ENCODE measurements at places on chromosomes 6 and 20.
A peak's percentile ranks its signal among the peaks of the same experiment; 100 is the strongest.

- no peak for DNase-seq
Measured at GRCh38 chr6:157151989-157152388, 171.3 kb downstream of the TMEM242 start.

DNA sequence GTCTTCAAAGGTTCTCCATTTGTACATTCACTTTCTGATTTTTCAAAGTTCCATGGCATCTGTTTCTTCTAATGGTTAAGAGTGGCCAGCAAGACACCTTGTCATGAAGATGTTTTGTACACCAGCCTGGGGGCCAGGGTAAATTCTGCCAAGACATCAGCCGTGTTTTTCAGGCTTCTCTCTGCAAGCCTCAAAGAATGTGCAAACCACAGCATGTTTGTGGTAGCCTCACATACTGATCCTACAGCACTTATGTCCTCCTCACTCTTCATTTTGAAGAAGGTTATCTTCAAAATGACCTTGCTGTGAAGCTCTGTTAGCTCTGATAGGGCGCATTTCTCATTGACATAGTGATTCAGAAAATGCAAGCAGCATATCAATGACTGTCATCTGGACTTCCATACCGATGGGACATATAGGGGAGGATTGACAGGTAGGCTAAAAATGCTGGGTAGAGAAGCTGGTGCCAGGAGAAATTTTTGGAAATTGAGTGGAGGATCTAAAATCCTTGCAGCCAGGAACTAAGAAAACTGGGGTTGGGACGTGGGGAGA, 59.3 kb upstream of the SPTLC3 start:
- DNase-seq = no peak

DNA sequence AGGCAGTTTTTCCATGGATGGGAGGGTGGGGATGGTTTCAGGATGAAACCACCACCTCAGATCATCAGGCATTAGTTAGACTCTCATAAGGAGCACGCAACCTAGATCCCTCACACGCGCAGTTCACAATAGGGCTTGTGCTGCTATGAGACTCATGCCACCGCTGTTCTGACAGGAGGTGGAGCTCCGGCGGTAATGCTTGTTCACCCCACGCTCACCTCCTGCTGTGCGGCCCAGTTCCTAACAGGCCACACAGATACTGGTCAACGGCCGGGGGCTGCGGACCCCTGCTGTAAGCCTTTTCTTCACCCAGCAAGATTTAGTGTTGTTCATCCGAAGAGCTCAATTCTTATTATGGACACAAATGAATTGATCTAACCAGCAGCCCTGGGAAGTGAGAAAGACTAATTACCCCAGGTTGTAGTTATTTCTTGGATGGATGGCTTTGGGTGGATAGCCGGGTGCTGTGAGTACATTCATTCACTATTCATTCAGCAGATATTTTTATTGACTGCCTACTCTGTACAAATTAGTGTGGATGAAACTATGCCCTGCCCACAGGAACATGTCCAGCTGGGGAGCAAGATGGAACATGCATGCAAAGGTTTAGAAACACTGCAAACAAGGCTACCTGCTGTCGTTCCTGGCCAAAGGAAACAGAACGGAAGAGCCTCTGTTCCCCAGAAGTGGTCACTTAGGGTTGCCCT, 57.2 kb downstream of the RIOK1 start:
- no peak for DNase-seq

DNA sequence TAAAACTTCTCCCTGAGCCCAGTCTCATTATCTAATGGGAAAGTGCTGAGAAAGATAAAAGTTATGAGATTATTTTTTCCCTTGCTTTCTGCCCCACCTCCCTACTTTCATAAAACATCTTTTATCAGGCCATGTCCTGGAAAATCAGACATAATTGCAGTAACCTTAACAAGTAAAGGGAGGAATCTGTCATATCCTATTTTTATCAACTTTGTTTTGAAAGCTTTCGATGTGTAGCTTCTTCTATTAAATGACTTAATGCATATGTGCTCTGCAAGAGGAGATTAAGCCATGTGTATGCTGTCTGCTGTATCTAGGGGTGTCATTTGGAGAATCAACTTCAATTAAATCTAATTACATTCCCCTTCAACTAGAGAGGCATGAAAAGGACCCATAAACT, 408.9 kb downstream of the CBLN4 start:
- DNase-seq = no peak

DNA sequence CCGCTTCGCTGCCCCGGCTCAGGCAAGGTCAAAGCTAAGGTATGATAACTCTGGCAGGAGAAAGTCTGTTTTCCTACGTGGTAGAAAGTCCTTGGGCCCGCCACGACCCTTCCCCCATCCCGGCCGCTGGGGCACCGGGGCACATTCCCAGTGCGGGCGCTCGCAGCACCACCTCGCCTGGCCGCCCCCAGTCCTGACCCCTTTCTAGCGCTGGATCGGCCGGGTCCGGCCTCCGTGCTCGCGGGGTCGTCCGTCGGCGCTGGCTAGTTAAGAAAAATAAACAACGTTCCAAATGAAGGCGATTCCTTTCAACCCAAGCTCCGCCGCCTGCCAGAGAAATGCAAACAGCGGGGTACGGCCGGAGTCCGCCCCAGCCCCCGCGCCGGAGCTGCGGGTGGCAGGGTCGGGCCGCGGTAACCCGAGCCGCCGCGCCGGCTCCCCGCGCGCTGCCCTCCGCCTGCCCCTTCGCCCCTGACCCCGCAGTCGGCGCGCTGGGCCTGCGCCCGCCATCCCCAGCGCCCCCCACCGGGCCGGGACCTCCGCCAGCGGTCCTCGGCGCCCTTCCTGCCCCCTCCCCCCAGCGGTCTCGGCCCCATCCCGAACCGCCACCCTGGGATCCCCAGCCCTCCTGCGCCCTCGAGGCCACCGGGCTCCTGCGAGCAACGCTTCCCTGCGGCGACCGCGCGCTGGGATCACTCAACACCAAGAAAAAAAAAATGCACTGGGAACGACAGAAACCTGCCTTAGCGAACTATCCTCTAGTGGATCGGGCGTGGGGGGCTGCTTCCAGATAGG, 37.6 kb downstream of the NCR2 start:
- DNase-seq = no peak

GRCh38 chr6:29153083-29153482, 17.6 kb upstream of the OR2J2 start:
- no peak for DNase-seq

DNA sequence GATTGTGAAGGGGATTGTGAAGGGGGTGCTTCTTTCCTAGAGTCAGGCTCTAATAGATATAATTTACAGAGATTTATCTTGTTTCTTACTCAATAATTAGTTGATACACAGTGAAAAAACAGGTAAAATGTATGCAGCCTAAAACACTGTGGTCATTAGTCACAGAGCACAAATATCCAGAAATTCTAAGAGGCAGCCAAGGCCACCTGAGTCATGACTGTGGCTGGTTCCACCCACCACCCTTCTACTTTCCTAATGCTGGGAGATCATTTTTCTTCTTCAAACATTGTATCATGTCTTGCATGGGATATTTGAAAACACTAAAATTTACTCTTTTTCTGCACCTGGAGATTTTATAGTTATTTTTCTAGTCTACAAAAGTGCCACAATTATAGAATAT, 181.6 kb downstream of the OTOR start:
- DNase-seq = no peak

- no peak for DNase-seq
Measured at GRCh38 chr6:40075056-40075590, 140.9 kb upstream of the MOCS1 start.

DNA sequence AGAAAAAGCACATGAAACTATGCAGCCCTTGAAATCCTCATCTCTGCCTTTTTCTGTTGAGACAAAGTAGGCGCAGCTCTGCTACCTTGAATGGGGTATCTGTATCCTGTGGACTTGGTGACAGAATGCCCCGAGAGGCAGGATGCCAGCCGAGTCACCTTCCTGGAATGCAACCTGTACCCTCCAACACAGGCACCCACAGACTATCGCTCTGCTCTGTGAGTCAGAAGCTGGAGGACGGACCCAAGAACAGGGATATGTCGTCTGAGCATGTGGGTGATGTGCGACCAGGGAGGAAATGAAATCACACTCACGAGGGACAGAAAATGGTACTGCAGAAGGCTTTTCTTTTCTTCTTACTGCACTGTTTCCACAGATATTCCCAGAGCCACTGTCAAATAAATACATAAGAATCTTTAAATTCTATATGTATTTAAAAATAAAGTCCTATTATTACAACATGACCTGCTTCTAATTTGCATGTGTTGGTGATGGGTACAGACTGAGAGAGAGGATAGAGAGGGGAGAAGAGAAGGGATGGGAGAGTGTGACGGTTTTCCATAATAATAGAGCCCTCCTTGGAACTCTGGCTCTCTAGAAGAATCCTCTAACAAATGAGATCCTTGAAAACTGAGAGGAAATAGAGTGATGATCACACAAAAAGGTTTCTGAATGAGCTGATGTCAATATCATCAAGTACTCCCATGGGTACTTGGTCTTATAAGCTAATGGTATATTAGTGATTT, 308.1 kb downstream of the FOXC1 start:
- DNase-seq = no peak

DNA sequence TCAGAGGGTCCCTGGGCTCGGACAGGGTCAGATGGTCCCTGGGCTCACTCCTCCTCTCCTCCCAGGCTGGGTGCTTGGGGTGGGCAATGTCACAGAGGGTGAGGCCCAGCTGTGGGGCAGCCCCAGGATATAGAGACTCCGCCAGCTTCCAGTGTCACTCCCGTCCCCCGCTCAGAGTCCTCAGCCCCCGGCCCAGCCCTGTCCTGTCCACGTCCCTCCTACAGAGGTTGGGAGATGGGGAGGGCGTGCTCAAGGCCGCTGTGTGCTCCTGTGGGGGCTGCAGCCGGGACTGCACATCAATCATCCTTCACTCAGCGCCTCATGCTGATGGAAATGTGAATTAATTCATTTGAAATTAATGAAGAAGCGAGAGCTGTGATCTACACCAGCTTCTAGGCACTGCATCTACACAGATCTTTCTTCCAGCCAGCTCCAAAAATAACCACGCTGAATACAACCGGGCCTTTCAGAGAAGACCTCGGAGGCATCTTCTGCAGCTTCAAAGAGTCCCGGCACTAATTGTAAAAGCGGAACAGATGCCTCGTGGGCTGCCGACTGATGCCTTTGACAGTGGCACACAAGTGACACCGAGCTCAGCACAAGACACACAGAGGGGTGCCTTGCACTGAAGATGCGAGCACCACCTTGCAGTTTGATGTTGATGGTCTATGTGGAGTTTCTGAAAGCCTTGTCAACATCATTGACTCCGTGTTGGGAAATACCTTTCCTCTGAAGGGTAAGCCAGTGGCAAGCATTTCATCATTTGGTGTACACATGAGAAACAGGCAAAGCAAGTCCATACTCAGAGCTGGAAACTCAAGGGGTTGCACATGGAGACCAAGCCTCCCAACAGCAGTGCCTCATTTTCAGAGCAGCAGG, 39.3 kb downstream of the DACT2 start:
- no peak for DNase-seq

DNA sequence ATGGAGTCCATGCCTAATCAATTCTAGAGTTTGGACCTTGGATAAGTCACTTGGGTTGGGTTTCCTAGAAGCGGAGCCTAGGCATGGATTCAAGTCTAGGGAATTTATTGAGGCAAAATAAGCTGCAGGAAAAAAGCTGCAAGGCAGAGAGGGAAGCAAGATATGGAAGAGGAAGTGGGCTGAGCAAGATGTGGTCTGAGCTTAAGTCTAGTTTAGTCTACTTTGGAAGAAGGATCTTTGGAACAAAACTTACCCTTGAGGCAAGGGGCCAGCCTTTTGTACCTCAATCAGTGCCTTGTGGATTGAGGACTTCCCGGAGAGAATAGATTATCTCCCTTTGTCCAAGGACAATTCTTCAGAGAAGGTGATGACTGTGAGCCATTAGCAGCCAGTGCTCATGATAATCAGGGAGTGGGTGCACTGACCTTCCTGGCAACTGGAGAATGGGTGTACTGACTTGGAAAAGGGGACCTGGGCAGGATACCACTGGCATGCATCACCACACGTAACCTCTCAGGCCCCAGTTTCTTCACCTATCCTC, 10.9 kb downstream of the ZSCAN9 start:
- DNase-seq = no peak

- DNase-seq = no peak
Measured at GRCh38 chr20:17161673-17162481, 65.0 kb upstream of the PCSK2 start.

- no peak for DNase-seq
Measured at GRCh38 chr6:55184782-55185530, 10.6 kb downstream of the HCRTR2 start.

- DNase-seq = peak; percentile 76
Measured at GRCh38 chr6:144150710-144151657, 667 bp downstream of the STX11 start.

- DNase-seq = no peak
Measured at GRCh38 chr20:48209102-48209501, 423.8 kb upstream of the SULF2 start.

- peak; percentile 87 for DNase-seq
Measured at GRCh38 chr20:46117704-46118467, at the start of gene CD40. Gene CD40, plus strand, starts transcription at chr20:46118314. Its CDS starts 30 bp downstream, at chr20:46118344.

- peak; percentile 29 for DNase-seq
Measured at GRCh38 chr20:56453352-56453751, 15.1 kb upstream of the RTF2 start.

DNA sequence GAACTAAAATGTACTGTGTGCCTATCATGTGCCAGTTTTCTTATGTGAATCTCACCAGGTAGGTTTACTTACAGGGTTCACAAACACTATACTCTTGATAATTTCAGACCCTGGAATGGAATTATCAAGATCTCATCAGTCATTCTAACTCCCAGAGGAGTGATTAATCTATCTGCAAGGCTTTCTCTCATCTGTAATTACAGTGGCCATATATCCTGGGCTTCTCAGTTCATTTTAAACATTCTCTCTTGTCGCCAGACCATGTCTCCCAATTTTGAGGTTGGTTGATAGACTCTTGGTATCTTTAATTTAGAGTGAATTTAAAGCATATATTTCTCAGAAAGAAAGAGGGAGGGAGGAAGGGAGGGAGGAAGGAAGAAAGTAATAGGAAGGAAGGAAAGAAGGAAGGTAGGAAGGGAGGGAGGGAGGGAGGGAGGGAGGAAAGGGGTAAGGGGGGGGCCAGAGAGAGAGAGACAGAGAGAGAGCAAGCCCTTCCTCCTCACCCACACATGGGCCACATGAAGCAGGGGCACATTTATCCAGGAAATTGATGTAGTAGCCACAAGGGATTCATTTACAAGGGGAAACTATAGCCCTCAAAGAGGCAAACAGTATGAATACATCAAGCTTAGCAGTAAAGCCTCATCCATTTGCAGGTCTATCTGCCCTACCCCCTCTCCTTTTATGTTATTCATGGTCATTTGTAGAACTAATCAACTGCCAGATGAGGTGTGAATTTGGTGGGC, 25.8 kb upstream of the NRSN1 start:
- no peak for DNase-seq

DNA sequence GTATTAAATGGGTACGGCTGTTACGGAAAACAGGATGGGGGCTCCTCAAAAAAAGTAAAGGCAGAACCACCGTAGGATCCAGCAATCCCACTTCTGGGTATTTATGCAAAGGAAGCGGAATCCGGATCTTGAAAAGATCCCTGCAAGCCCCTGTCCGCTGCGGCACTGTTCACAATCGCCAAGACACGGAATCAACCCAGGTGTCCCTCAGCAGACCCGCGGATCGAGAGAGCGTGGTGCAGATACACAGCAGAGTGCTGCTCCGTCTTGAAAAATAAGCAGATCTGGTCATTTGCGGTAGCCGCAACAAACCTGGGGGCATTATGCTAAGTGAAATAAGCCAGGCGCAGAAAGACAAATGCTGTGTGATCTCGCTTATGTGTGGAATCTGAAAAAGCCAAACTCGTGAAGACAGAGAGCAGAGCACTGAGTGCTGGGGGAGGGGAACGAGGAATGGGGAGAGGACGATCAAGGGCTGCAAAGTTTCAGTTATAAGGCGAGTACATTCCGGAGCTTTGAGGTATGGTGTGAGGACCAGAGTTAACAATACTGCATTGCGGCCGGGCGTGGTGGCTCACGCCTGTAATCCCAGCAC, 41.3 kb downstream of the NTSR1 start:
- DNase-seq = no peak
